ENCODE measurements at places on chromosomes 5 and 9.

DNA sequence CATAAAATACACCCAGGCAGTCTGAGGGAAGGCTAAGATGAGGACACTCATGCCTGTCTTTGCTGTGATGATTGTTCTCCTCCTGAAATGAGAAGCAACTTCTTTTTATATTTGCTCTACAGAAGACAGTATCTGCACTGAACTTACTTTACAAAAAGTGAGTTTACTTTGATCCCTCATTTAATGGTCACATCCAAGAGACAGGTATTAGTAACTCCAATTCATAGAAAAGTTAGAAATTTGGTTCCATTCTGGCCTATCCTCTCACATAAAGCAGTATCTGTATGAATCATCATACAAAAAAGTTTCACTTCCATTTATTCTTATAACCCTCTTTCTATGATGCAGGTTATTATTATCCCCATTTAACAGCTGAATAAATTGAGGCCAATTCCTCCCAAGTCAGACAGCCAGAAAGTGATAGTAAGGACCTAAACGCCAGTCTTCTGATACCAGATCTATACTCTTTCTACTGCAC, 15.2 kb downstream of the TSTD2 start:
- no peak for DNase-seq

GRCh38 chr5:119355244-119355638, 578 bp upstream of the TNFAIP8 start:
- DNase-seq = no peak

DNA sequence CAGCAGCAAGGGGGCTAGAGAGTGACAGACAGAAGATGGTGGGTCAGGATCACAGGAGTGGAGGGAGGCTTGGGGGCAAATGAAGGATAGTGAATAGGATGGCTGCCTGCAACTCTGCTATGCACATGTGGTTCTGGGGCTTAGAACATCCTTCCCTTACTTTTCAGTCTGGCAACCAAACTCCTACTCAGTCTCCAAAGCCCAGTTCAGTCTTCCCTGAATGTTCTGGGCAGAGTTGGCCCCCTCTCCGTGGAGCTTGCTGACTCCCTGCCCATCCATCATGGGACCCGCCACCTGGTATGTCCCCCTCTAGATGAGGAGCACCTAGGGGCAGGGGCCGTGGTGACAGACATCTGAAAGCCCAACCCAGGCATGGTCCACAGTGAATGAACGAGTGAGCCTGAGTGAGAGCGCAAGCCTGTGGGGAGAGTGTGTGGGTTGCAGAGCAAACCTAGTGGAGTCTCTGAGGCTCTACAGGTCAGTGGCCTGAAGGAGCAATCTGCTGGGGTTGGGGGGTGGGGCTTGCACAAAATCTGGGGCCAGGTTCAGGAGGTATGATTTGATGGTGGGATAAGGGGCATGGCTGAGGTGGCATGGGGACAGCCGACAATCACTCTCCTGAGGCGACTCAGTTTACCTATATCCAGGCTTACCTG, 180.6 kb downstream of the FGF18 start:
- no peak for DNase-seq

DNA sequence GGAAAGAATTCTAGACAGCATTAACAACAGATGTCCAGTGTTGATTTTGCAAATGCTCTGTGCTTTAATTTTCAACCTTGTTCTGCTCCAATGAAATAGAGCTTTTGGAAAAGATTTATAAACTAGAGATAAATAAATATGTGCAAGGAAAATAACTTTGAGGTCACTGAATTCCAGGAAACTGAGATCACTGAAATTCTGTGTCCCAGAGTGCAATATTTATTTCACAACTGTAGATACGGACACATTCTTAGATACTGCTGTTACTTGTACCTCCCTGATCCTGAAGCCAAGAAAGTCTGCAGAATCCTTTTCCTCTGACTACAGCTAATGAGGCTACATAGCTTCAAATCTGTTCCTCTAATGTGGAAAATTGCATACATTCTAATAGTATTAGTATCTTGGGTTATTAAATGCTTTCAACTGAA, 222.9 kb downstream of the DOCK8 start:
- no peak for DNase-seq

DNA sequence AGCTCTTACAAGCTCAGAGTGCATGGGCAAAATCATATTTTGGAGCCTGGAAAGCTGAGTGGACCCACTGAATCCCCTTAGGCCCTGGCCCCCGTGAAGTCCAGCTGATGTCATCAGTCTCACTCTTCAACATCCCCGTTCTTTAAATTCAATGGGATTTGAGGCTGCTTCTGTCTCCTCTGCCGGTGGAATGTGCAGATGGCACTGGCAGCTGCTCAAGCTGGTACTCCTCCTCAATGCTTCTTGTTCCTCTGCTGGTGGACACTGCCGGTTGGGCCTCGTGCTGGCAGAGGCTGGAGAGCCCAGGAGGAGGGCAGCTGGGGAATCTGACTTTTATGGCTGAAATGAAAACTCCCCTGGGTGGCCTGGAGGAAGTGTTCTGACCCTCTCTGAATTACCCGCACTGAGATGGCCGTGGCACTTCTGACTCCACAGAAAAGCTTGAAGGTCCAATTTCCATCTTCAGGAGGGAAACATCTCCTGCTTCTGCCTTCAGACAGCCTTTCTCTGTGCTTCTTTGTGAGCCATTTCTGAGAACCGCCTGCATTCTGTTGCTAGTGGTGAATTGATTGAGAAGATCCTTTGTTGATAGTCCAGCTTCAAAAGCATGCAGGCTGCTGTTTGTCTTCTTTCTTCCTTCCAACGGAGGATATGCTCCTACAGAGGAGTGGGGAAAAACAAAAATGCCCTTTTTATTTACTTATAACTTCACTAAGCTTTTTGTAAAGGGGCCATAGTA, 298.9 kb downstream of the TMEM38B start:
- DNase-seq = no peak

DNA sequence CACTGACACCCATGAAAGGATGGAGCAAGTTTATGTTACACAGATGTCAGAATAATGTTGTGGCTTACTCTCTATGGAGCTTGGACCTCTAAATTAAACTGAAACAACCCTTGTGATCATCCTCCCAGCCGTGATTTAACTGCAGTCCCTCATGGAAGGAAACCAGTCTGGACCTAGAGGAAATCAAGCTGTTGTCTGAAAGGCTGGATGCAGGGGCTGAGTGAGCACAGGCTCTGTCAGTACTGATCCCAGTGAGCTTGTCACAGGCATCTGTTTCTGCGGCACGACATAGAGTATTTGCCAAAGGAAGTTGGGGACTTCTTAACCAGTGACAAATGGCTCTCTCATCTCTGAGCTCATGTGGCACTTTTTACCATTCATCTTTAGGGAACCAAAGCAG, 282.9 kb upstream of the MAP3K1 start:
- no peak for DNase-seq

GRCh38 chr9:81652058-81652687, 37.2 kb downstream of the TLE1 start:
- no peak for DNase-seq

DNA sequence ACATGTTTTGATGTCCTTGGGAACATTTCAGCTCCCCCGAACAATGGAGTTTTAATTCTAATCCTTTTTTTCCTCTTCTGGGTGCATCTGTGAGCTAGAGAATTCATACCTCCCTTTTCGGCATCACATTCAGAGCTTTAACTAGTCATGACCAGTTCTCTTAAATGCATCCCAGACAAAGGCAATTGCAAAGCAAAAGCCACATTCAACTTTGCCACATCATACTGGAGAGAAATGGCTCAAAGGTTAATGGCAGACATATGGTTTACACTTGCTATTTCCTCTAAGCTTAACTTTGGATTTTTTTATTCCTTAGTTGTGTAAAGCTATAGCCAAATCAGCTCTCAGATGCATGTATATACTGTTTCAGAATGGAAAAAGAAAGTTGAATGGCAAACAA, 153.3 kb downstream of the ESM1 start:
- DNase-seq = no peak

DNA sequence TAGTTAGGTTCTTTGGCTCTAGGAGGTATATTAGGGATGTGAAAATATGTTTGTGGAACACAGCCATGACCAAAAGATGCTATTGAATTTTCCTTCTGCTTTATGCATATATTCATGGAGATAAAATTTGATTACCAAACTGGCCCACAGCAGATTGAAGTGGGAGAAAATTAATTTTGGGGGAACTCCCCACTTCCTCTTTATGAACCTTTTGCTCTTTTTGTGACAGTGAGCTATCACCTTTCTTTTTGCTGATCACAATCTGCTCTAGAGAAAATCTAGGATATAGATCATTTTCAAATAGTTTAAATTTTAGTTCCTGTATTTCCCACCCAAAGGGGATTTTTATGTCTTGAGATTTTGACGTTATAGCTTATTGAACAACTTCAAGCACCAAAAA, 313.0 kb downstream of the GABRB2 start:
- DNase-seq = no peak

DNA sequence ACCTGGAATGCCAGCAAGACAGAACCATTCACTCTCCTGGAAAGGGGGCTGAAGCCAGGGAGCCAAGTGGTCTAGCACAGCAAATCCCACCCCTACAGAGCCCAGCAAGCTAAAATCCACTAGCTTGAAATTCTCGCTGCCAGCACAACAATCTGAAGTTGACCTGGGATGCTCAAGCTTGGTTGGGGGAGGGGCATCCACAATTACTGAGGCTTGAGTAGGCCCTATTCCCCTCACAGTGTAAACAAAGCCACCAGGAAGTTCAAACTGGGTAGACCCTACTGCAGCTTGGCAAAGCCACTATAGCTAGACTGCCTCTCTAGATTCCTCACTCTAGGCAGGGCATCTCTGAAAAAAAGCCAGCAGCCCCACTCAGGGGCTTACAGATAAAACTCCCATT, 17.3 kb downstream of the RIGI start:
- no peak for DNase-seq

- no peak for DNase-seq
Observed at GRCh38 chr5:55096861-55097260, 5.6 kb upstream of the GZMA start.

DNA sequence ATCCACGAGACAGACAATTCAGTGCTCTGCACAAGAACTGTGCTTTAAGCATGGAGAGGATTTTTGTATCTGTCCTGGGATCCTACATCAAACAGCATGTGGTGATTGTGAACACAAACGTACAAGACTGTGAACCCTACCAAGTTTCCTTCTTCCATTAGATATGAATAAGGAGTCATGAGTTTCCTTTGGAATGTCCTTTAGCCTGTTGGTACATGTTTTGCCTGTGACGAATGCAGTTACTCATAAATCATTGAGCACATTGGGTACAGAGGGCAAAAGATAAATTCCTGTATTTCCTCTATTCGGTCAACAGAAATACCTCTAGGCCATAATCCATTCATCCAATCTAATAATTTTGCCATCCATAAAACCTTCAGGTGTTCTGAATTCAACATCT, 61.5 kb downstream of the FXN start:
- DNase-seq = no peak

DNA sequence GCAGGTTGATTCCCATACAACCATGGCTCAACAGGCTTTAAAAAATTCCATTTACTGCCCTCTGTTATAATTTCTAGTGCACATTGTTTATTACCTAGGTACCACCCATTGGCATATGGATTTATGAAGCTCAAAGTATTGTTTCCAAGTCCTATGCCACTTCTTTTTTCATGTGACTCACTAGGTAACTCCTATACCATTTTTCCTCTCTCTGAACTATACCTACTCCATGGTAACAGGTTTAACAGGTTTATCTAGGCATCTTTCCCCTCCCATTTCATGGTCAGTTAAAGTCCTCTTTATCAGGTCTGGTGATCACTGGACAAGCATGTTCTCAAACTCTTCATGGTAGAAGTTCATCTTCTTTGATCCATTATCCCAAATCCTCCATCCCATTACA, 49.6 kb upstream of the ABCA1 start:
- DNase-seq = no peak

- no peak for DNase-seq
Observed at GRCh38 chr9:5941214-5941613, 50.5 kb downstream of the MLANA start.

- DNase-seq = no peak
Observed at GRCh38 chr9:126173929-126174328, 152.7 kb upstream of the MVB12B start.

- no peak for DNase-seq
Observed at GRCh38 chr9:23659346-23660006, 166.6 kb downstream of the ELAVL2 start.

- DNase-seq = no peak
Observed at GRCh38 chr5:109567374-109568044, 122.2 kb upstream of the MAN2A1 start.

DNA sequence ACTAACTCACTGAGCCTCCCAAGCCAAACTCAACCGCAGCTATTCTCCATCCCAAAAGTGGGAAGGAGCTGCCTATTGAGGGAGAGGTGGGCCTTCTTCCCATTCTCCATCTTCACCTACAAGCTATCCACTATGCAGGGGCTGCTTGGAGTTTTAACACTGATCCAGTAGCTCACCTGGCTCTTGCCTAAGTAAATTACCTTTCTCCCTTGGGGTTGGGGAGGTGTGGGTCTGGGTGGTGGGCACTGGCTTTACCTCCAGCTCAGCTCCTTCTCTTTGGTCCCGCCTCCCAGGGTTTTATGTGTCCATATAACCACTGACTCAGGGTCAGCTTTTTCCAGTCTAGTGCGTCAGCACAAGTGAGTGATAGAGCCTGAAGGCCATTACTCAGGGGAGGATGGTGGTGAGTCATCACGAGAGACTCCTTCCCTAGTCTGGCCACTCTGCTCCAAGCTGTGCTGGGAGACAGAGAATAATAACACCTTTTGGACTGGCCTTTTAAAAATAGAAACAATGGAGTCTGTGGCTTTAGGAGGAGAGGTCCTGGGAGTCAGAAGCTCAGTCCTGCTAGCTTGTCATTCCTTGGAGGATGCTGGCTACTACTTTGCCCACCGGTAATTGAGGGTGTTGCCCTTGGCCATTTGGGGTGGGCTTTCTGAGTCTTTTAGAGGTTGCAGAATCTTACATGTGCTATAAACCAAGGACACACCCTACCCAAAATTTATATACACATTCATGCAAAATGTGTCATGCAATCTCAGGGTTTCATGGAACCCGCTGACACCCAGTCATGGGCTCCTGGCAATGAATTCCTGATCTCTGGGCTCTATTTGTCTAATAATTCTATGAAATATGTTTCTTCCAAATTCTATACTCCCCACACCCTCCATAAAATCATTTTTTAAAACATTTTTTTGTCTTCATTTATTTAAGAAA, 35.6 kb upstream of the ATP6V1G1 start:
- peak; percentile 76 for DNase-seq

DNA sequence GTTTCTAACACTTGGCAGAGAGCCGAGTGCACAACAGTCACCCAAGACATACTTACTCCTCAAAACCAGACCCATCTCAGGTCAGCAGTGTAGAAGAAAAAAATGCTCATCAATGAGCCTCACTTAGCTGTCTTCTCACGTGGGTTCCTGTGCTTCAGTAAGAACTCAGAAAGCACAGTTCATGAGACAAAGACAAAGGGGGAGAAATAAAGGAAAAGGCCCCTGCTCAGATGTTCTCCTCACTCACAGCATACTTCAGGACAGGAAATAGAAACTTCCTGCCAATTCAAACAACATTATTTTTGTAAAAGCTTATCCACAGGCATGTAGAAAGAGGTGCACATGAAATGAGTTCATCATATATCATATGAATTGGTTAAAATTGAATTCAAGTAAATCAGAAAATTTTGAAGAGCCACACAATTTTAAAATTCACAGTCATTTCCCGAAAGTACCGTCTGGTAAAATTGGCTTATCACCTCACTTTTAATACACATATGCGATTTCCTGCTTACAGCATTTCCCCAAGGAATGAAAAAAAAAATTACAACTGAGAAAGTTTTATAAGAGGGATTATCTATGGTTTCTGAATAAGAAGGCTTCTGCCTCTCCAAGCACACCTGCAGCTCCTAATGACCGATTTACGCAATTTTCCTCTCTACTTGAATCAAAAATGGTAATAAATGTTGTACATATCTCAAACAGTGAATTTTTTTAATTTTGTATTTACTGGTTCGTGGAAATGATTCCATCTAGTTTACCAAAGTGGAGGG, 328.3 kb downstream of the TMEM167A start:
- no peak for DNase-seq

Data from aorta (tissue), 5 donors.